ENCODE measurements at places on chromosomes 7 and 10.

DNA sequence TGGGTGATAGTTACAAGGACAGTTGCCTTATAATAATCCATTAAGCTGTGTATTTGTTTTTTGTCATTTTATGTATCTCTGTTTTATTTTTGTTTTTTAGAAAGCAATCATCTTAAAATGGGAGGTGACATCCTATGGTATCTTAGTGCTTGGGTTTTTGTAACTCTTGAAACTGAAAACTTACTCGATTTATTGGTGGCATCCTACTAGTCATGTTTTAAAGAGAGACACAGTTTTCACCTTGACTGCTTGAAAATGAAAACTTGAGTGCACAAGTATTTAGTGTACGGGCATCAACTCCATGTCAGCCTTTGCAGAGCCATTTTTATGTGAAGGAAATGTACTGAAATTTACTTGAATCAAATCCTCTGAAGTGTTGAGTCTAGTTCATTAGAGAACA lies 103.8 kb upstream of the SAMD8 start:
- no peak for DNase-seq

GRCh38 chr10:3290550-3290949 lies 118.0 kb upstream of the PITRM1 start:
- DNase-seq, result no peak

DNA sequence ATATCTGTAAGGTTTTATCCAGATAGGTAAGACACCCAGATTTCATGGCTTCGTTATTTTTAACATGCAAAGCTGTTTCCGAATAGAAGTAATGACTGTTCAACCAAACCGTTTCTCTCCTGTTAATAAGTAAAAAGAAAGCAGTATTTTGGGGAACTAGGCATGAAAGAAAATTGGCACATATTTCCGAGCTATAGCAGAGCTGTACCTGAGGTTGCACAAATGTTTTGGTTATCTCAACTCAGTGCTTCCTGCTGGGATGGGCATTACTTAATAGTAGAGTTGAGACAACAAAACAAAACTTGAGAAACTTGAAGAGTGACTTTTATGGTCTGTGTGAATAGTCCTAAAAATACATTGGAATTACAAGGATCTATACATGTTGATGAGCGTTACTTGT lies 564.3 kb upstream of the SORCS1 start:
- no peak for DNase-seq

DNA sequence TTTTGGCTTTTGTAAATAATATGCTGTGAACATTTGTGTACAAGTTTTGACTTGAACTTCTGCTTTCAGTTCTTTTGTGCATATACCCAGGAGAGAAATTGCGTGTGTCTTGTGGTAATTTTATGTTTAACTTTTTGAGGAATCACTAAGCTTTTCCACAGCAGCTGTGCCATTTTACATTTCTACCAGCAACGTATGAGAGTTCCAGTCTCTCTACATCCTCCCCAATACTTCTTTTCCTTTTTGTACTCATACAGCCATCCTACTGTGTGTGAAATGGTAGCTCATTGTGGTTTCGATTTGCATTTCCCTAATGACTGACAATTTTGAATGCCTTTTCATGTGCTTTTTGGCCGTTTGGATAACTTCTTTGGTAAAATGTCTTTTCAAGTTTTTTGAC lies 66.3 kb upstream of the INHBA start:
- no peak for DNase-seq

- DNase-seq, result no peak
Measured at GRCh38 chr10:131905267-131905571, 4.4 kb downstream of the PPP2R2D start.

- no peak for DNase-seq
Measured at GRCh38 chr7:38798552-38799267, 110.3 kb downstream of the VPS41 start.

GRCh38 chr10:34789966-34790506 lies 25.1 kb downstream of the PARD3 start:
- DNase-seq, result no peak

GRCh38 chr10:109487691-109488090 lies 435.6 kb downstream of the XPNPEP1 start:
- DNase-seq, result no peak

Data from midbrain (tissue), 1 donor.